ENCODE measurements at places on chromosomes 1 and 21.
A peak's percentile ranks its signal among the peaks of the same experiment; 100 is the strongest.

GRCh38 chr1:182340233-182341058, 51.1 kb downstream of the GLUL start:
- DNase-seq = no peak

DNA sequence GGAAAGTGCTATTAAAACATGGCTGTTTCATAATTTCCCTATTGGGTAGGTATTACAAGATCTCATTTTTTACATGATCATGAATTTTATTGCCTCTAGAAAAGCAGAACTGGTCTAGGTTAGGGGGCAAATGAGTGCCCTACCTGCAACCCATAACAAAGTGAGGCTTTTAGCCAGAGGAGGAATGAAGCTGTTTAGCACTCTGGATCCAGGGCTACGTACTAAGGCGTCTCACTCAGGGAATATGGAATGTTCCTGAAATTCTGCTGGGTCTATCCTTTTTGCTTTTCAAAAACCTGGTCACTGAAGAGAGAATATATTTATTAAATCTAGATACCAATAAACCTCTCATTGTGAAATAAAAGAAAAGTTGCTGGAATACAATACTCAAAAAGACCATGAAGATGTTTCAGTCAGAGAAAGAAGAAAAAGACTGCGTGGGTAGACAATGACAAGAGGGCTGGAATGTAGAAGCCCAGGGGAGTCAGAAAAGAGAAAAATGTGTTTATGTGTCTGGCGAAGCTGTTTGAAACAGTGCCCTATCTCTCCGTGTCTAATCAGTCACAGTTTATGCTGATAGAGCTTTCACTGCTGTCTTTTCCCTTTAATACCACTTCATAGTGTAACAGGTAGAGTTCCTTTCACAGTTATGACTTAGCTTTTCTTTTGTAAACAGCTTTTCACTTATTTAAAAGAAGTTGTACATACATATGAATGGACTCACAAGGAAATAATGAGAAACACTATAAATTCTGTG, 25.0 kb upstream of the SYDE2 start:
- no peak for DNase-seq

GRCh38 chr1:21295002-21295401, 4.7 kb upstream of the ECE1 start:
- no peak for DNase-seq

GRCh38 chr1:7060745-7061144, 275.5 kb downstream of the CAMTA1 start:
- no peak for DNase-seq

DNA sequence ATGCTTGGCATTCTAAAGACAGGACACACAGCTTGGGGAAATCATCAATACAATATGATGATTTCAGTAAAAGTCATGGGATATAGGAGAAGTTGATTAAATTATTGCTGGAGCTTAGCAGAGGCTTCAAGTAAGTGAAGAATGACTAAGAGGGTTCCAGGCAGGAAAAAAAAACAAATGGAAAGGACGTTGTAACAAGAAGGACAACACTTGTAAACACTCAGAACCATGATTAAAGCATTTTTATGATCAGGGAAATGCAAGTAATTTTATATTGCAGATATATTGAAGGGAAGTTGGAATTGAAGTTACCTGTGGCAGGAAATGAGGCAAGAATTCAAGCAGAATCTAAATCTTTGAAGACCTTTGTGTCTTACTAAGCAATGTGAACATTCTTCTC, 602.7 kb upstream of the NEGR1 start:
- DNase-seq = no peak

DNA sequence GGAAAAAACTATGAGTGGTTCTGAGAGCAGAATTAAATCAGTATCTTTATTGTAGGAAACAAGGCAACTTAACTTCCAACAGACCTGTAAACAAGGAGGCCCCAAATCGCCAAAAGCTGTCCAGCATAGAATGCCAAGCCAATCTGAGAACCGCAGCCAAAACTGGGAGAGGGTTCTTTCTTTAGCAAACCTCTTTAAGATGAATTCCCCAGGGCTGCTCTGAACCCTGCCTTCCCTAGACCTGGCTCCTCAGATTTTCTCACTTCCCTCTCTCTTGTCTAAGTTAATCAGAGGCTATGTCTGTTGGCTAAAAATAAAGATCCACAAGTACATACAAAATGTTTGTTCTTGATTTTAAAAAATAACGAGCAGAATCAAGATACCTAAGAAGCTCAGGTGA, 141.4 kb downstream of the SMYD3 start:
- DNase-seq = no peak

DNA sequence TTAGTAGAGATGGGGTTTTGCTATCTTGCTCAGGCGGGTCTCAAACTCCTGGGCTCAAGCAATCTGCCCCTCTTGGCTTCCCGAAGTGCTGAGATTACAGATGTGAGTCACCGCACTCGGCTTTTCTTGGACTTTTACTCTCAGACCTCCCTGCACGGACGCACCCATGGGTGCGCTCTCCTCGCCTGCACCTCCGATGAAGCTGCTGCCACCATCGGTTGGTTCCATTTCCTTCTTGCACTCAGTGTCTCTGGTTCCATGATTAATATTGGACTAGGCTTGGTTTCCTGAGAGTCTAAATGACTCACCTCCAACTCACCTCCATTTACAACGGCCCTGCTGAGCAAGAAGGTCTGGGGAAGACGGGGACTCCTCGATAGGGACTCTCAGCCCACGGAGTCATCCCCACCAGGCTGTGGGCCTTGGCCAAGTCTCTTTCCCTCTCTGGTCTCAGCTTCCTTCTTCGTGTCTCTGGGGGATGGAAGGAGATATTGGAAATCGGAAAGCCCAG, 6.7 kb upstream of the TNFRSF8 start:
- DNase-seq = no peak

DNA sequence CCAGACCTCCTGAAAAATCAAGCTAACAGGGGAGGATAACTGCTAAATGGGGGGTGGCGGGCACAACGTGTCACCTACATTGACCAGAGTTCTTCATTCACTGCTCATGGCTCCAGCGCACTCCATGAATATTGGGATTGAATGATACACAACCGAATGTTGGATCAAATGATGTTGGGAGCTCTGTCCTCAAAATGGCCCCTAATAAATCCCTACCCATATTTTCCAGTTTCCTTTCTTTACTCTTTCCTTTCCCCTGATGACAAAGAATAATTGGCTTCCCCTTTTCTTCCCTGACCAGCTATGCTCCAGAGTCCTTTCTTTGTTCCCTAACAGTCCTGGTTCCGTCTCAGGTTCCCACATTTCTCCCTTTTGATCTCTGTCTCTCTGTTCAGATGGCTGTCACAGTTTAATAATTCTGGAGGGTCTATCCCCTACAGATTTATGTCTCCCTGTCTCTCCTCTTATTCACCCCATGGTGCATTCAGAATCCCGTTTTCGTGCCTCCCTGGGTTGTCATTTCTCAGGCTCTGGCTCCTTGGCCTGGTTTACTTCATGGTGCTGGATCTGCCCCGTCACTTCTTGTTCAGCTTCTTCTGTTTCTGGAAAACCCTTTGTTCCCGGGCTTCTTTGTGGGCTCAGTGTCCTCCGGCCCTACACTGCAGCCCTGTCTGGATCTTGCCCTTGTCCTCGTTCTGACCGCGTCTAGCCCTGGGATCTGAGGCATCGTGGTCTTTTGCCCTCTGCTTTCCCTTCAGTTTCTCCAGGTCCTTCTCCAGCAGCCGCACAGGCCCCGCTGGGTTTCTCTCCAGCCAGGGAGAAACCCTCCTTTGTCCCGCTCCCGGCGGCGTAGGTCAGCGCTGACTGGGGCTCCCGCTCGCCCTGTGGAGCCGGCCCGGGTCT, 78.3 kb downstream of the NDUFS5 start:
- DNase-seq = no peak

DNA sequence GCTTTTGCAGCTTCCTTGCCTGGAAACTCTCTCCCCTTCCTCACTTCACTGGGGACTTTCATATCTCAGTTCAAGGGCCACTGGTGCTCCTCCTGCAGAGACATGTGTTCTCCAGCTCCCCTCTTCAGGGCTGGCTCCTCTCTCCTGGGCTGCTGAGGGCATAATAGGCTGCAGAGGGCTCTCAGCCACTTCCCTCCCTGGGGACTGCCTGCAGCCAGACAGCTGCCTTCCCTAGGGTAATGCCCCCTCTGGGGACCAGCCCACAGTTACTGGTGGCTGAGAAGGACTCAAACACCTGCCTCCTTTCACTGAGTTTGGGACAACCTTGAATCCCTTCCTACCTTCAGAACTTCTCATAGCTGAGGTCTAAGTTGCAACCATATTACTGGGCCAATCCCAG, 104.8 kb upstream of the POU3F1 start:
- DNase-seq = no peak

GRCh38 chr1:32701421-32701911, 1.1 kb downstream of the SYNC start:
- DNase-seq = peak; percentile 72

GRCh38 chr1:43235451-43236121, 34.2 kb upstream of the TMEM125 start:
- DNase-seq = no peak

- DNase-seq = no peak
Observed at GRCh38 chr1:170721621-170722020, 57.7 kb downstream of the PRRX1 start.

- no peak for DNase-seq
Observed at GRCh38 chr1:70483342-70483741, 72.3 kb downstream of the CTH start.

DNA sequence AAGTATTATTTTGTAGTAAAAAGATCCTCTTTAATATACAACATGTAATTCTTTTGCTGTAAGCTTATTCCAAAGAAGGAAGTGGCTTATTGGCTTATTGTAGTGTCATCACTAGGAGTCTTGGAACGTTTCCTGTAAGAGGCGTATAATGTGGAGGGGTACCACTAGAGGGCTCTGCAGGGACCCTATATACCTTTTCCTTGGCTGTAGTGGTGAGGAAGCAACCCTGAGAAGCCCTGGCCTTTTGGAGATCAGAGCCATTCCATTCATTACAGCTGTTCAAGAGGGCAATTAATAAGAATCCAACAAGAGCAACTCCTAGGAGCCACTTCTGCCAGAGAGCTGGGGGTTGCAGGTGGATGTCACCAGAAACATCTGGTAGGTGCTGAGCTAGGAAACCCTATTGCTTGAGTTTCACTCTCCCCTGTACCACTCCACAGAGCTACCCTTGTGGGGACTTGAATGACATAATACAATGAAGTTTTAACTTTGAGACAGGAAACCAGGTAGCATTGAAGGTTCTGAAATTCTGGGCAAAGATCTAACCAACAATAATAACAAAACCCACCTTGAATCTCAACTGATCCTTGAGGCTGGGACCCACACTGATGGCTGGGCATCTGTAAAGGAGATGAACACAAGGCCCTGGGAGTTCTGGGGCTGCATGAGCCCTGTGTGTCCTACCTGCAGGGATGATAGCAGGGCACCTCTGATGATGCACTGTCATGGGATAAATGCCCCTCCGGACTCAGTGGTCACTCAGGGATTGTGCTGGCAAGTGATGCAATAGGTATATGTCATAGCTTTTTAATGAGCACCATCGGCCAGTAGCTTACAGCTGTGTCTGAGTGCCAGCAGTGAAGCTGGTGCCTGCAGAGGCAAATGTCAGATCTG, 160.2 kb upstream of the COA6 start:
- no peak for DNase-seq

- peak; percentile 82 for DNase-seq
Observed at GRCh38 chr1:15703562-15703961, 19.4 kb downstream of the PLEKHM2 start.

GRCh38 chr1:68454534-68454933, 4.8 kb upstream of the RPE65 start:
- no peak for DNase-seq

DNA sequence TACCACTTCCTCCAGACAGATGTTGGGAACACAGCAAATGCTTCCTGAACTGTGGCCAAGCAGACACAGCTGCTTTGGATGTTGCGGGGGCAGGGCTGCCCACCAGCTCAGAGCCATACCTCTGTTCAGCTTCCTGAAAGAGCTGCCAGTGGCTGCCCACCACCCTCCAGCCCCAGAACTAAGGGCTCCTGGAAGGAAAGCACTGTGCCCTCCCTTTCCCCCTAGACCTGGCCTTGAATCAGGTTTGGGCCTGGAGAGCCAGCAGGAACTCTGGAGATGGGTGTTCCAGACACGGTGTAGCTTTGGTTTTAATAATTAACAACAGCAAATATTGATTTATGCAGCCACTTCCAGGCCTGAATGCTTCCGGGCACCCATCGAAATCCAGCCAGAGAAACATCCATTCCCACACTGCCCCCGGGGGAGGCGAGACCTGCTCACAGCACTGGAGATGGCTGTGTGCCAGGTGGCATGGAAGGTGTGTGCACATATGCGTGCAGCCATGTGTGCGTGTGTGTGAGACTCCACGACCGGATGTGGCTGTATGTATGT, 45.7 kb downstream of the RAP1GAP start:
- no peak for DNase-seq

GRCh38 chr1:215987092-215987875, 420.2 kb downstream of the KCTD3 start:
- DNase-seq = no peak

GRCh38 chr1:173269490-173270230, 62.5 kb upstream of the TNFSF4 start:
- DNase-seq = no peak

DNA sequence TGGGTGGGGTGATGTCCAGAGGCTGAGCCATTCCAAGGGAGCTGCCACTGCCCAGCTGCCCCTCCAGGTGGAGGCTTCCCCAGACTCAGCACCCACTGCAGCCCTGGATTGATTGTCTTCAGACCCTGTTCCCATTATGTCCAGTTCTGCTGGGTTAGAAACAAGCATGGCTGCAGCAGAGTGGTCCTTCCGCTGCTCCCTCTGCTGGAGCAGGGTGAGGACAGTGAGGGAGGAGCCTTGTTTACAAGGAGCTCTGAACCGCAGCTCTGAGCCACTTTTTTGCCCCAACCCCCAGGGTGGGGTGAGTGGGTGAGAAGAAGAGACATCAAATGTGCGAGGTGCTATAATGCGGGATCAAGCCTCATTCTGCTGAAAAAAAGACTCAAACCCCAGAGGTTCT, 2.3 kb downstream of the TNNT2 start:
- DNase-seq = no peak

DNA sequence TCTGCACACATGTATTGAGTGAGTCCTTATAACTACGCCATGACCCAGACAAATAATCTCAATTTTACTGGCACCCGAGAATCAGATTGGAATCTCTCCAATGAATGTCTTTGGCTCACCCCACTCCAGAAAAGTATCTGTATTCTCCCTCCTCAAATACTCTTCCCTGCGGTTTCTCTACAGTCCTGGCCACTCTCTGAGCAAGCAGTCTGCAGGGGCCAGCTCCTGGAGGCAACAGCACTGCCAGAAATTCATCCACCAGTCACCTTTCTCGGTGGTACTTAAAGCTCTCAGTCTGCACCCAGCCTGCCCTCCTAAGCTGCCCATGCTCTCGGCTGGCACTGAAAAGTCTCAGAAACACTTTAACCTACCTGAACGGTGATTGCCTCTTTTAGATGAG, 16.1 kb upstream of the LYST start:
- DNase-seq = no peak

DNA sequence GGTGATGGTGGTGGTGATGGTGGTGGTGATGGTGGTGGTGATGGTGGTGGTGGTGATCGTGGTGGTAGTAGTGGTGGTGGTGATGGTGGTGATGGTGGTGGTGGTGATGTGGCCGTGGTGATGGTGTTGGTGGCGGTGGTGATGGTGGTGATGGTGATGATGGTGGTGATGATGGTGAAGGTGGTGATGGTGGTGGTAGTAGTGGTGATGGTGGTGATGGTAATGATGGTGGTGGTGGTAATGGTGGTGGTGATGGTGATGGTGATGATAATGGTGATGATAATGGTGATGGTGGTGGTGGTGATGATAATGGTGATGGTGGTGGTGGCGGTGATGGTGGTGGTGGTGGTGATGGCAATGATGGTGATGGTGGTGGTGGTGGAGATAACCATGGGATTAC, 6.8 kb upstream of the COL6A2 start:
- DNase-seq = peak; percentile 34

GRCh38 chr1:83850834-83851233, 148.1 kb downstream of the TTLL7 start:
- no peak for DNase-seq

All from psoas muscle (tissue), 8 donors.